ENCODE measurements at places on chromosomes 4 and X.

DNA sequence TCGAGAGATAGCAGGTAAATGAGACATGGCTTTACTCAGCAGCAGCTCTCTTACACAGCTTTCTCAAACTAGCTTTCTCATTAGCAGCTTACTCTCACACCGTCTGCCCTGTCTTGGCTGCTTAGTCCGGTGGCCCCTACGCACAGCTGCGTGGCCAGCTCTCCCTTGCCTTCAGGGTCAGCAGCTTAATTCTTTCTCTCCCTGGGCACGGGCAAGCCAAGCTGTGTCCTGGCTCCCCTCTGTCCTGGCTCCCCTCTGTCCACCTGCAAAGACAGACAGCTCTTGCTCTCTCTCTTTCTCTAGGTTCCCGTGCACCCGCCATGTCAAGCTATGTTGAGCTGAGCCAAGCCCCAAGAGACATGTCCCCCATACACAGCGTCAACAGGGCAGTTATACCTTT is 39.4 kb downstream of the ZNF185 start:
- no peak for DNase-seq

DNA sequence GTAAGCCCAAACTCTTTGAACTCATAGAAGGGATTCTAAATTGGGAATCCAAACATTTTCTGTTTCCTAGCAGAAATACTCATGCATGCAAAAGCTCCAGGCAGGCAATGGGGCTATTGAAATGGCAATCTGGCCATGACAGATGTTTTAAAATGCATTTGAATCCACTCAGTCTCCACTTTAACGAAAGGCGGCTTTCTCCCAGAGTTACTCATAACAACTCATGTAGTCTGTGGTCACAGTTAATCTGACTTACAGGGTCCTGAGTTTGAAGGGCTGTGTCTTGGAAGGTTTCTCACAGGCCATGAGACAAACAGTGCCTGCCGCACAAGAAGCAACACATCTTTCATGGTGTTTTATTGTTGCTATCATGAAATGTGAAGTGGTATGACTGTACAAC is 185.7 kb downstream of the AMELX start:
- DNase-seq: no peak

GRCh38 chrX:124325732-124326131 is 6.7 kb upstream of the TEX13D start:
- no peak for DNase-seq

GRCh38 chrX:7269991-7270390 is 122.0 kb upstream of the PUDP start:
- no peak for DNase-seq

GRCh38 chr4:77434299-77435092 is 171.1 kb upstream of the CXCL13 start:
- DNase-seq: no peak

DNA sequence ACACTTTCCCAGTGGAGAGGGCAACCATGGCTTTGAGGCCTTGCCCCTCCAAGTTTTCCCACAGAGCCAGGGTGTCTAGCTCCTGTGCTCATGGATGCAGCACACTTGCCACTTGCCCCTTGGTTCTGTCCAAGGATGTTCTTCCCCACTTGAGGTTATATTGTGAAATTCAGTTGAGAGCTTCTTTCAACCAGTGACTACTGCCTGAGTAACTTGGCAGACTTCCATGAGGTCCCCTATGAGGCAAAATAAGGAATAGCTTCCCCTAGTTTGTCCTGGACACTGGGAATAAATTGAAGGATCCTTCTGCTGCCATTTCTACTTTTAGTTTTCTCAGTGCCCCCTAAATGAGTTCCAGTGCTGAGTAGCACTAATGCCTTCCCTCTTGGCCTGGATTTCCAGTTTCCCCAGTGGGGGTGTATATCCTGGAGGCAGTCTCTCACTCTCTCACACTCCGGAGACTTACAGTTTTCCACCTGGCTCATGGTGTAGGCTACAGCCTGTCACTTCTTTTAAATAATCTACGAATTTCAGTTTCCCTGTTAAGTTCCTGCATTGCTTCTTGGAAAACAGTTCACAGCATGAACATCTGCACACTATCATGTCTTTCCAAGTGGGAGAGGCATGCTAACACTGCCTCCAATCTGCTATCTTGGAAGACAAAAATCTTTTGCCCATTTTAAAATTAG is 36.4 kb upstream of the ADH4 start:
- DNase-seq: no peak

Data from nucleus accumbens (tissue), 56 donors.